ENCODE measurements at places on chromosomes 11 and 22.

DNA sequence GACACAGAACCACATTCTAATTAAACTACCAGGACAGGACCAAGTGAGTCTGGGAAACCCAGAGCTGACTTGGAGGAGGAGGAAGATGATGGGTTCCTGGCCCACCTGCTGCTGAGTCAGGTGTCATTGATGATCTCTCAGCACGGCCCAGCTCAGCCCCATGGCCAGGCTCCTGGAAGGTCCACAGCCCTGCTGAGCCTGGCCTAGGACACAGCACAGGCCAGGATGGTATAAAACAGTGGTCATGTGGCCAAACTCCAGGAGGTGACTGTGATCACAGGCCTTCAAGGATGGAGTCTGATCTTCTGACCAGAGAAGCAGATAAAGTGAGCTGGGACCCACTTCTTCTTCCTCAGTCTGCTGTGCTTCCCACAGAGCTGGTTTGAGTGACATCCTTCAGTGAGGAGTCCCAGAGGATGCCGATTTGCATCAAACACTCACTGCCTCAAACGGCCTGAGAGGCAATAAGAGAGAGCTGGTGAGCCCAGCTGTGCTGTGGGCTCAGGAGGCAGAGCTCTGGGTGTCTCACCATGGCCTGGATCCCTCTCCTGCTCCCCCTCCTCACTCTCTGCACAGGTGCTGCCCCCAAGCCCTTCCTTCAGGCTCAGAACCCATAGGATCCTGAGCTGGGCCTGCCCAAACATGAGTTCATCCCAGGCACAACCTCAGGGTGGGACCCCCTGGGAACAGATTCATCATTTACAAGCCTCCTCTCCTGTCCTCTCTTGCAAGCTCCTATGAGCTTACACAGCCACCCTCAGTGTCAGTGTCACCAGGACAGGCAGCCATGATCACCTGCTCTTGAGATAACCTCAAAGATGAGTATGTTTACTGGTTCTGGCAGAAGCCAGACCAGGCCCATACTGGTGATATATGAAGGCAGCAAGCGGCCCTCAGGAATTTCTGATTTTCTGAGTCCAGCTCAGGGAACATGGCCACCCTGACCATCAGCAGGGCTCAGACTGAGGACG is 37.7 kb upstream of the IGLL5 start:
- no peak for DNase-seq

GRCh38 chr22:48445113-48445827 is 1382.4 kb downstream of the BRD1 start:
- no peak for DNase-seq

DNA sequence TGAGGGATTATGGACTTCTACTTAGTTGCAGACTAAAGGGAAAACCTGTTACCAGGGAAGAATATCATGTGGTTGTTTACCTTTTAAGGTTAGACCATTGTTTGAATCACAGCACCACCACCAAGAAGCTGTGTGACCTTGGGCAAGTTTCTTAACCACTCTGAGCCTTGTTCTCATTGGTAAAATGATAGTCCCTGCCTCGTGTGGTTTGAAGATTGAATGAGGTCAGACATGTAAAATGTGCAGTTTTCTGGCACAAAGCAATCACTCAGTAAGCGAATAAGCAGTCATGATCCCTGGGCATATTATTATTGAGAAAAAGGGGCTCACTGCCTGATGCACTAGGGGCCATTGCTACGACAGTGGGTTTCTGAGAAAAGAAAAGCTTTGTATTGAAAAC is 28.3 kb downstream of the MOV10L1 start:
- DNase-seq: no peak

DNA sequence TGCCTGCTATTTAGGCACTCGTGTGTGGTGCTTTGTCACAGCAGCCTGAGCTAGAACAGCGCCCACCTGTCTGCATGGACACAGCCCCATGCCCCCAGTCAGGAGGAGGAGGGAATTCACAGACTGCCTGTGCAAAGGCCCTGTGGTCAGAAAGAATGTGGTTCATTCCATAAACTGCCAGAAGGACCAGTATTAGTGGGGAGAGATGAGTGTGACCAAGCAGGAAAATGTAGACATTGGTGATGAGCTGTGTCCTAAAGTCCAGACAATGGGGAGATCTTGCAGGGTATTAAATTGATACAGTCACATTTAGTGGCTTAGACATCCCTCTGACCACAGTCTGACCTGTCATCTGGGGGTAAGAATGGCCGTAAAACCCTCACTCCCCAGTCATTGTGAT is 83.7 kb upstream of the LINC01488 start:
- DNase-seq: no peak

- DNase-seq: no peak
Observed at GRCh38 chr11:125441648-125442410, 54.2 kb downstream of the FEZ1 start.

DNA sequence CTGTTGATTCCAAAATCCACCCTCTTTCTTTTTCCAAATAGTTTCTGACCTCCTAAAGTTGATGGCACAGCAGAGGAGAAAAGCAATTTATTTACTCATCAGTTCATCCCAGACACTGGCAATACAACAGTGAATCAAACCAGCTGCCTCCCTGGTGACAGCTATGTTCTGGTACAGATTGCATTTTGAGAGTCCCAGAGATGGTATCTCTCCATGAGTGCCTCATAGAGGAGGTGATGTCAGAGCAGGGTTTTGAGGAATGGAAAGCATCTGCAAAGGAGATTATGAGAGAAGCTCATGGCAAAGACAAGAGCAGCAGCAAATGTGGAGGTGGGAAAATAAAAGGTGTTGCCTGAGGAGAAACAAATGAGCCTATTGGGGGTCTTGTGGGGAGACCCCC is 377.2 kb downstream of the MN1 start:
- DNase-seq: no peak

DNA sequence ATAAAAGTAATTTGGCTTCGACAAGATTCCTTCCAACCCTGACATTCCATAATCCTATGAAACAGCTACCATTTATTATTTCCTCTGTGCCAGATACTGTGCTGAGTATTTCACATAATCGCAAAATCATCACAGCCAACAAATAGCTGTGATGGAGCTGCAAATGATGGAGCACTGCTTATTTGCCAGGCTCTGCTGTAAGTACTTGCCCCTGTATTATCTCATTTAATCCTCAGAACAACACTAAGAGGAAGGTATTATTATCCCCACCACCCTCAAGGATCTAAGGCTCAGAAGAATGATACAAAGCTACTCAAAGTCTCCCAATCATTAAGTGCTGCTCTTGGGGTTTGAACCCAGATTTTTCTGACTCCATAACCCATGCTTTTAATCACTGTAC is 145.5 kb downstream of the CCDC34 start:
- DNase-seq: no peak

DNA sequence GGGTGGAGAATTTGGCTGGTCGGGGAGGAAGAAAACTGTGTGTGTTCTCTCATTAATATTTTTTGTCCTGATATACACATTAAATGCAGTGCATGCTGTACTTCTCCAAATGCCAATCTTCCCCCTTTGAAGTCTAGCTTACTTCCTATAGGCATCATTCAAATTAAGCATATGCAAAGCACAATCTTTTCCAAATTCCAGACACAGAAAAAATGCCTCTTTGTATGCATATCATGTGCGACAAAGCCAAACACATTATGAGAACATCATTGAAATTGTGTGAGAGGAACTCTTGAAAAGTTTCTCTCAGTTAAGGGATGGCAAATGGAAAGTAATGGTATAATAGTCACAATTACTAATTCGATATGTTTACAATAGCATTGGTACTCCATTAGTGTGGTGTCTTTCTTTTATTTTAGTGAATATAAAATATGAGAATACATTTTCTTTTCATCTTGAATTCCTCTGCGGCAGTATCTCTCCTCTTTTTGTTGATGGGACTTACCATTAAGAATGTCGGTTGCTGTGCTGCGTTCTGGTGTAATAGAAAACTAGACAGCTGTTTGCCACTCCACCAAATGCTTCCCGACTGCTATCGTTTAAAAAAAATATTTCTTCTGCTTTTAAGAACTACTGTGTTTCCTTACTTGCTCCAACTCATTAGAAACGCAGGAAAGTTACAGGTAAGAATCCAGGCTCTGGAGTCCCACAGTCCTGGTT is 19.3 kb upstream of the NRIP3 start:
- no peak for DNase-seq

GRCh38 chr22:48357196-48357595 is 1470.5 kb downstream of the BRD1 start:
- no peak for DNase-seq

GRCh38 chr11:1887451-1888346 is 4.0 kb downstream of the PRR33 start:
- no peak for DNase-seq

DNA sequence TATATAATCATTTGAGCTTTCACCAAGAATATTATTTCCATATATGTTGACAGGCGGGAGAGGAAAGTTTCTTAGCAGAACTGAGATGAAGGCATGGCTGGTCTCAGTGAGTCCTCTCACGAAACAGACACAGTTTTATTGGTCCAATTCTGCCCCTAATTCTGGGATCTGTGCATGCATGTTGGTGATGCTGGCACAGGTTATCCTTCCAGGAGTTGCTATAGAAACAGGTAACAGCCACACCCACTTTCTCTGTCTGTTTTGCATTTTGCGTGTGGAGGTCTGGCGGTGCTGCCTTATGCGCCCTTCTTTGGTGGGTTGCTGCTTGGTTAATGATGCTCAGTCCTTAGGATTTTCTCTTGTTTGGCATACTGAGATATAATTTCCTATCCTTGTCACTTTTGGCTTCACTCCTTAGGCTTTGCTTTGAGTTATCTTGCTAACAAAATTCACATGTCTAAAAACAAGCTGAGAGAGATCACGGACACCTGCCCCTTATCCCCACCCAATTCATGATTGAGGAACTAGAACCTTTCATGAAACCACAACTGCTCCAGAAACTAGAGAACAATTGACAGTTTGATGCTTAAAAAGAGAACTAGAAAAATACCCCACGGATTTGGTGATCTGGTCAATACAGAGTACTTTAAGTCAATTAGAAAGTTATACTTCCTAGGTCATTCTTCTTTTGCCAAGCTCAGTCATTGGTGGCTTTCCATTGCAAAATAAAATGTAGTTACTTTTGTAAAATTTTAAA is 189.3 kb downstream of the FAT3 start:
- DNase-seq: no peak

DNA sequence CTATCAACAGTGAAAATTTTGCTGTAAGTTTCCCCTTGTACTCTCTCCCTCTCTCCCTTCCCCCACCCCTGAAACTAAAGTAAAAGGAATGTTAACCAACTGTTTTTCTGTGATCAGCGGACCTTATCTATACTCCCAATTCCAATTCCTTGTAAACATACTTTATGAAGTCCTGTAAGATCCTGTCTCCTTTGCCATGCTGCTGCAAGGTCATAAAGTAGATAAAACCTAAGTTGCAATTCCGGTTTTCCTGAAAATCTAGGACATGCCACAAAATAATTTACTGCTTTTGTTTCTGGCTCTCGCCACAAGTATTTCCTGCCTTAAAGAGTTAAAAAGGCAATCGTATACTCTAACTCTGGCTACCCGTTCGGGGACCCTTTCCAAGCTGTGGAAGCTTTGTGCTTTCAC is 1469.0 kb downstream of the LRRC4C start:
- no peak for DNase-seq

DNA sequence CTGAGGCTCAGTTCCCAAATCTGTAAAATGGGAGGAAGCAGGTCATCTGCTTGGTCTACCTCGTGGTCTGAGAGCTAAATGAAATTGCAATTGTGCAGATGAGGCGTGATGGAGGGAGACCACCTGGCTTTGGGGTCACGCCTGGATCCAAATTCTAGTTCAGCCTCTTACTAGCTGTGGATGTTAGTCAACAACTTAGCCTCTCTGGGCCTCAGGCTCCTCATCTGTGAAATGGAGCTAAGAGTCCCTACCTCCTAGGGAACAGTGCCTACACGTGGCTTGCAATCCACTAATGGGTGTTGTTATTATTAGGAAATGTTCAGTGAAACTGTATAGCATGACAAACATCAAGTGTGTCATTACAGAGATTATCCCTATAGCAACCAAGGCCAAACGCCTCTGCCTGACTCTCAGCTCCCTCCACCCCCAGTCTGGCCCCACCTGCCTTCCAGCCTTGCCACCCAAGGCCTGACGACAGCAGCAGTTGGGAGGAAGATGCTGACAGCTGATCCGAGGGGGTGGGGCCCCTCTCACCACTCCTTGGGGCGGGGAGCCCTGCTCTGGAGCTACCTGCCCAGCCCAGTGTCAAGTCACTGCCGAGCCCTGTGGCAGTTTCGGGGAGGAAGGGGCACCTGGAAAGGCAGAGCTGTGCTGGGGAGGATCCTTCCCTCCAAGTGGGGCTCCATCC is 1.7 kb upstream of the RHOD start:
- no peak for DNase-seq

DNA sequence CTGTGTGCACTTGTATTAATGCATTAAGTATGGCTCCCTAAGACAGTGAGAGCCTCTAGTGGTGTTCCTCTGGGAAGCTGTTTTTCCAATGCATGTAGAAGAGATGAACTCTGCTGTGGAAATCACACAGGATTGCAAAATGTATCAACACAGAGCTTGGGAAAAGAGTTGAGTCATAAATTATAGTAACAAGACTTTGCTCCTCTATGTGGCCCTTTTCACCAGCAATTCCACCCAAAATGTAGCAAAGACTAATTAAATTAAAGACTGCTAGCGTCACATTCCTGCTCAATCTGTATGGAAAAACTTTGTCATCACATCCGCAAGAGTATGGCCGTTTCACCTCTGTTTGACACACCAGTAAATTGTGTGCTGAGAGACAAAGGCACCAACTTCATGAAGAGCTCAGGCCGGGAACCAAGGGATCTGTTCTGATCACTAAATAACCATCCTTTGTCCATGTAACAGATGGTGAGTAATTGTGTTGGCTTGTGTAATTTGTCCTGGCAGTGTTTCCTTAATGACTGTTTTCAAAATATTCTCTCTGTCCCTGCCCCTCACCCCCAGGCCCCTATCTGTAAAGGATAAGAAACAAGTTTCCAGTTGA is 209.2 kb upstream of the SORL1-AS1 start:
- DNase-seq: no peak

- DNase-seq: no peak
Observed at GRCh38 chr22:45322873-45323525, 13.3 kb downstream of the FAM118A start.

DNA sequence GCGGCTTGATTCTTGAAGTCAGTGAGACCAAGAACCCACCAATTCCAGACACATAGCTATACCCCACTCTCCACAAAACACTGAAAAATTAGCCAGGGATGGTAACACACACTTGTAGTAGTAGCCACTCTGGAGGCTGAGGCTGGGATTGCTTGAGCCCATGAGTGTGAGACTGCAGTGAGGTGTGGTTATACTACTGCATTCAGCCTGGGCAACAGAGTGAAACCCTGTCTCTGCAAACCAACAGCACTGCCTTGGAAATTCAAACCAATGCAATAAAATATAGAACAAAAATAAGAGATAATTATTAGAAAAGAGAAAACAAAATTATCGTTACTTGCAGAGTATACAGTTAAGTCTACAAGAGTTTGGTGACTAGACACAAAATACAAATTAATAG is 20.2 kb upstream of the PRDM10 start:
- DNase-seq: no peak

DNA sequence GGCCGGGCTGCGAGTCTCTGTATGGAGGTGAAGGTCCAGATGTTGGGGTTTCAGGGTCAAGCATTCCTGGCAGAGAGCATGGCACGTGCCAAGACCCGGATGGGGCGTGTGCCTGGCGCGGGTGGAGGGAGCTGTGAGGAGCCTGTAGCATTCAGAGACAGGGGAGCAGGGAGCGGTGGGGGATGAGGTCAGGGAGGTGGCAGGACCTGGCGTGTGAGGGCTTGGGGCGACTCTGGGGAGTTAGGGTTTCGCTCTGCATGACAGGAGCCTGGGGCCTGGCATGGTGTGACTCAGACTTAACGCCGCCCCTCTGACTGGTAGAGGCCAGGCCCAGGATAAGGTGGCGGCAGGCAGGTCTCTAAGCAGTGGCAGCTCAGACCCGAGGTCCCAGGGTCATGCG is 103.0 kb downstream of the KCNQ1 start:
- no peak for DNase-seq

- DNase-seq: no peak
Observed at GRCh38 chr22:39110631-39111561, 13.9 kb downstream of the APOBEC3H start.

All from stimulated activated CD4-positive, alpha-beta T cell treated with anti-CD3 and anti-CD28 coated beads, Interleukin-15, amount 100 ng/mL, for 48 hours (primary cell).